Substantia nigra (tissue), 51 donors: ENCODE measurements at places on chromosomes 1 and 21.
A peak's percentile ranks its signal among the peaks of the same experiment; 100 is the strongest.

DNA sequence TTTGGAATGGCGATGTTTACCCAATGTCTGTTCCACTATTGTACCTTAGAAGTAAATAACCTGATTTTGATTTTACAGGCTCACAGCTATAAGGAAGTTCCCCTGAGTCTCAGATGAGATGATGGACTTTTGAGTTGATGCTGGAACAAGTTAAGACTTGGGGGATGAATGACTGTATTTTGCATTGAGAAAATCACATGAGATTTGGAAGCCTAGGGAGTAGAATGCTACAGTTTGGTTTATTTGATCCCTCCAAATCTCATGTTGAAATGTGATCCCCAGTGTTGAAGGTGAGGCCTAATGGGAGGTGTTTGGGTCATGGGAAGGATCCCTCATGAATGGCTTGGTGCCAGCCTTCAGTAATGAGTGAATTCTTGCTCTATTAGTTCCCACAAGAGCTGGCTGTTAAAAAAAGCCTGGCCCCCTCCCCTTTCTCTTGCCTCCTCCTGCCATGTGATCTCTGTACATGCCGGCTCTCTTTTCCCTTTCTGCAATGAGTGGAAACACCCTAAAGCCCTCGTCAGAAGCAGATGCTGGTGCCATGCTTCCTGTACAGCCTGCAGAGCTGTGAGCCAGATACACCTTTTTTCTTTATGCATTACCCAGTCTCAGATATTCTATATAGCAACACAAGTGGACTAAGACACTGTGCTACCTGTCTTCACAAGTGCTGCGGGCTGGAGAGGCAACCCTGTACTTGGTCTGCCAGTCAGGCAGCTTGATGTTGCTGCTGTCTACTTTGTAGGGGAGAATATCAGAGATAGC, 77.0 kb upstream of the TLR5 start:
- DNase-seq, result no peak

DNA sequence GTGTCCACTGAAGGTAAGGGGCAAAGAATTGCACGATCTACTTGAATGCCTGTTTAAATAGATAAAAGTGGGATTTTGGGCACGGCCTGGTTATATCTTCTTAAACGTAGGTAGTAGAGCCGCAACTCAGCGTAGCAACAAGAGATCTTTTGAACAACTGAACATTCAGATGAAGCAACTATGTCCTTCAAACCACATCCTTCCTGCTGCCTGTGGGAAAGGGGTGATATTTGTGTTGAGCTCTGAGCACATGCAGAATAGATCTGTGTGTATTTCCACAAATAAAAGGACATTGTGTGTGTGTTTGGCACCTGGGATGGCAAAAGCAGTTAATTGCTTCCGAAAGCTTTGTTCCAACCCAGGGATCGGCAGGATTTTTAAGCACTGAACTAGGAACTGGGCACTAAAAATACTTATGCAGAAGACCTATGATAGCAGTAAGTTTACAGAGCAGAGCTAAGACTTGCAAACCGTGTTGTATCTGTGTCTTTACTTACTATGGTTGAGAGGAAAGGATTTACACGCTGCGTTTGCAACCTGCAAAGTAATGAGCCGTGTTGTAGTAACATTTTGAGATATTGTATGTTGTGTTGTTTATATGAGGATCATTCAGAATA, 333.4 kb downstream of the CHRM3 start:
- no peak for DNase-seq

DNA sequence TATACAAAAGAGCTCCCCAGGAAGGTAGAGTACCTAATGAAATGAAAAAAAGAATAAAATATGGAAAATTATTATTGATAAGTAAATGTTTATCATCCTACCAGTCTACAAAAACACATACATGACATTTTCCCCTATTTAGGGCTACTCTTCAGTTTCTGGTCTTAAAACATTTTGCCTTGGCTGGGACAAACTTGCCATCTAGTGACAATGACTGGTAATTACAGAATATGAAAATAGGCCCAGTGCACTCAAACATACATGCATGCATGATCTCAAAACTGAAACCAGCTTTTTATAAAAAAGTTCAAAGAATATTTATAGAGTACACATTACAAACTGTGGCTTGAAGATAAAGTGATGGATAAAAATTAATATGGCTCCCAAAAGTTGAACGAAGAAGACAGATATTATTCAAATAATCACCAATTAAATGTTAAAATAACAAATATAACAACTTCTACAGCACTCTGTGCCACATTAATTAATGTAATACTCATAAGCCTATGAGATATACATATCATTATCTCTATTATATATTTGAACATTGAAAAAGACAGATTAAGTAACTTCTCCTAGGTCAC, 10.5 kb upstream of the RNPC3 start:
- no peak for DNase-seq

DNA sequence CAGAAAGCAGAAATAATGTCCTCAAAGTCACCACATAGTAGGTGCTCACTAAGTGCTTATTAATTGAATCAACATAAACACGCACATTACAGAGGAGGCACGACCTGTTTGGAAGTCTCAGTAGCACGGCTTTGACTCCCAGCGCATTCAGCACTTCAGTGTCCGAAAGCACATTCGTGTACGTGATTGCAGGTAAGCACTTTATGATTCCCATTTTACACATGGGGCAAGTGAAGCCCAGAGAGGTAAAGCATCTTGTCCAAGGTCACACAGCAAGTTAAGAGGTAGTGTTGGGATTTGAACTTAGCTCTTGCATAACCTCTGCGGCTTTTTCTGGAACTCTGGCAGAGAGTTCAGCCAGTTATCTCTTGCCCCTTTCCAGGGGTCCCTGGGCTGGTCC, 85.2 kb upstream of the WNT4 start:
- no peak for DNase-seq

- no peak for DNase-seq
These were observed 124.4 kb downstream of the SPATA46 start for GRCh38 chr1:162252214-162252613.

- DNase-seq, result no peak
These were observed 17.1 kb downstream of the TTF2 start for GRCh38 chr1:117077267-117077666.

DNA sequence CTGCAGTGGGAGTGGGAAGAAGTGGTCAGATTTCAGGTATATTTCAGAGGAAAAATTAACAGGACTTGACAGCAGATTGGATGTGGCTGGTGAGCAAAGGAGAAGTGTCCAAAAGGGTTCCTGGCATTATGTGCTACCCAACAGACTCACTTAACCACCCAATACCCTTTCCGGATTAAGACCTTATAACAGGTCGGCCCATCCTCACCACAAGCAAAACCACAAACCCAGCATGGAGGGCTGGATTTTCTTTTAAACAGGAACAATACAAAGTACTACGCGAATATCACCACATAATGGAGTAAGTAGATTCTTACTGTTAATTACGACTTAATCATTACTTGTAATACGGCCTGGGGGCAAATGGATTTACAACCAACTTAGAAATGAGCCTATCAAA, 59.2 kb downstream of the WDR64 start:
- DNase-seq, result no peak

DNA sequence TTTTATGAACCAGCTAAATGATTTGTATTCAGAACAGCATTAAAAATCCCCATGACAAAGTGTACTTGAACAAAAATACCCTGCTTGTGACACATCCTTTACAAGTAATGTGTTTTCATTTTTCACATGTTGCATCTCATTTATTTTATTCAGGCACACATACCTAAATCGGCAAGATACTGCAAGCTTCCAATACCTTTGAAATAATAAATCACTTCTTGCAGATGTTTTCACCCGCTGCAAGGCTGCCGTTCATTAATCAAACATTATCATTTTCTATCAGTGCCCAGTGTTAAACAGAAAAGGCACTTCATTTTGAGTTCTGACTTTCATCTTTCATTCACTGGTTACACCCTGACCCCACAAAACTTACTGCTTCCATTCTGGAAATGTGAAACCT, 269.6 kb downstream of the DPYD start:
- DNase-seq, result no peak

- DNase-seq, result no peak
These were observed 137.0 kb downstream of the DENND1B start for GRCh38 chr1:197638316-197638715.

DNA sequence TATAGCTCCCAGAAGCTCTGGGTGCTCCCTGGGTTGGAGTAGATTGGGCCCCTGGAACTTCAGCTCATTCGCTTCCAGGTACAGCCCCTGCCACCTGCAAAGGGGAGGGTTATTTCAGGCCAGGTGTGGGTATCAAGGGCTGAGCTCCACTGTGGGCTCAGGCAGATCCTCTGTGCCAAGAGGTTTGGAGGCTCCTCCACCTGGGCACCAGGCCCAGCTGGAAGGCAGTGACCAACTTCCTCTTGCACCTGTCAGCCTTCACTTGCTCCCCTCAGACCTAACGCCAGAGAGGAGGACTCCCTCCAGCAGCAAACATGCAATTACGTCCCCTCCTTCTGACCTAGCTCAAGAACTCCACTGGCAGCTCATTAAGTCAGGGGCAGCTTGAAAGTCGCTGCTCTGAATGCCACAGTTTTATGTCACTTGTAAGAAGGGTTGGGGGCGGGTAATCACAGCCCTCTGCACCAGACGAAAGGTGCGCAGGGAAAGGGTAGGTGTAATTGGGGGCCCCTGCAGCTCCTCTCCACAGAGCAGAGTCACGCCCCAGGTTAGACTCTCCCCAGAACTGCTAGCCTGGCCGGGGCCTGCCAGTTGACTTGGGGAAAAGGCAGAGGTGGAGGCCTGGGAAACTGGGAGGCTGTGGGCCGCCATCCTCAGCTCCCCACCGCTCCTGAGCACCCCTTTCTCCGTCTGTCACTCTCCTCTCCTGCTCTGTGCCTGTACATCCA, 125.0 kb upstream of the TMPRSS2 start:
- no peak for DNase-seq

DNA sequence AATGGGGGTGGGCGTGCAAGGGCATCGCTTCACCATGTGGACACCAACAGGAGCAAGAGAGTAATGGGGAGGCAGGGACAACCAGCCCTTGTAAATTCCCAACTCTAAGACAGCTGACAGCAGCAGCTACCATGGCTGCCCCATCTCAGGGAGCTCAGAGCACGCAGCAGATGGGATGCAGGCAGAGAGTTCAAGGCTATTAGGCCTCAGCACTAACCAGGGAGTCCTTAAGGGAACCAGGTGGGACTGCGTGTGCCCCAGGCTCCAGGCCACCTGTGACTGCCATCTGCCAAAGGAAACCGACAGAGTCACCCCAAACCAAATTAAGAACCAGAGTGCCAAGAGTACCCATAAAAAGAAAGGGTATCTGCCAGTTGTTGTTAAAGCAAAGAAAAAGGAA, 33.7 kb upstream of the PRDM2 start:
- no peak for DNase-seq

DNA sequence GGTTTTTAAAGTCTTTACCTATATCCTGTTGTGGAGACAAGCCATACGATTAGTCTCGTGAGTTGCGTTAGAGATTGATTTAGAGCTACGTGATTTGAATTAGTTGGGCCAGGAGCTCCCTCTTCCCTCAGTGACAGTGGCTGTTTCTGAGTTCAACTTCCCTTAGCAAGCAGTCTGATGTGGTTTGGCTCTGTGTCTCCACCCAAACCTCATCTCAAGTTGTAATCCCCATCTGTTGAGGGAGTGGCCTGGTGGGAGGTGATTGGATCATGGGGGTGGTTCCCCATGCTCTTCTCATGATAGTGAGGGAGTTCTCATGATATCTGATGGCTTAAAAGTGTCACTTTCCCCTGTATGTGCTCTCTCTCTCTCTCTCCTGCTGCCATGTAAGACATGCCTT, 192.9 kb upstream of the PTGFR start:
- no peak for DNase-seq

- DNase-seq, result no peak
These were observed 183.5 kb upstream of the DPYD start for GRCh38 chr1:98104289-98104688.

DNA sequence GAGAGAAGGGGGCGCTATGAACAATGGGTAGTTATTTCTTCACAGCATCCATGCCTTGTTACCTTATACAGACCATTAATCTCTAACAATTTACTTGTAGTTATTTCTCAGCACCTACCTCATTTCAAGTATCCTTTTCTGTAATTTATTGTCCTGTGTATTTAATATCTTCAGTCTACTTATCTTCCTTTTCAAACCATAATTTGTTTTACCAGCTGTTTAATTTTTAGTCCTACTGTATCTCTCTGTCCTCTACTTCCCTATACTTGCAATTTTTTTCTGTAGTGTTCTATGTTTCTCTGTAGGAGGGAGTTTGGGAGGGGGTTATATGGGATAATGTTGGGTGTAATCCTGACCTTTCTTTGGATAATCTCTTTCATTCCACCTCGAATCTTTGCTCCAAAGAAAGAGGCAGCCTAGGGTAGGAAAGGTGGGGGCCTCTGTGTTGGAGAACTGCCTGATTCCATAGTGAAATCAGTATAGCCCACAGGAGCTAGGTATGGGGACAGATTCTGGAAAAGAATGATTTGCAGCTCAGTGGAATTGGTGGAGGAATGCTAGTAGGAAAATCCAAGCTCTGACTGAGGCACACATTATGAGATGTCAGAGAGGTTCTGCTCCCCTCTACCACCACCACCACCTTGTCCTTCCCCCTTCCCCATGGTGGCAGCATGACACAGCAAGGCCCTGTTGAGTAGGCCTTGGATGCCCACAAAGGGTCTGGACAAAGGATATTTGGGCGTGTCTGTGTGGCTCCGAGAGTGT, 642 bp downstream of the MLLT11 start:
- peak; percentile 21 for DNase-seq

- DNase-seq, result no peak
These were observed 66.7 kb downstream of the KCNJ6 start for GRCh38 chr21:37849506-37850102.

- DNase-seq, result no peak
These were observed 185.5 kb upstream of the ZC3H12A start for GRCh38 chr1:37288900-37289299.

GRCh38 chr21:41369105-41369919, 7.5 kb downstream of the MX2 start:
- DNase-seq, result no peak

GRCh38 chr1:201887116-201887866, 1.4 kb upstream of the SHISA4 start:
- no peak for DNase-seq

- DNase-seq, result no peak
These were observed 213.3 kb downstream of the ROR1 start for GRCh38 chr1:63987014-63987627.

GRCh38 chr21:15774590-15774989, 44.8 kb downstream of the USP25 start:
- no peak for DNase-seq

GRCh38 chr1:235052067-235053008, 76.3 kb downstream of the TOMM20 start:
- no peak for DNase-seq

DNA sequence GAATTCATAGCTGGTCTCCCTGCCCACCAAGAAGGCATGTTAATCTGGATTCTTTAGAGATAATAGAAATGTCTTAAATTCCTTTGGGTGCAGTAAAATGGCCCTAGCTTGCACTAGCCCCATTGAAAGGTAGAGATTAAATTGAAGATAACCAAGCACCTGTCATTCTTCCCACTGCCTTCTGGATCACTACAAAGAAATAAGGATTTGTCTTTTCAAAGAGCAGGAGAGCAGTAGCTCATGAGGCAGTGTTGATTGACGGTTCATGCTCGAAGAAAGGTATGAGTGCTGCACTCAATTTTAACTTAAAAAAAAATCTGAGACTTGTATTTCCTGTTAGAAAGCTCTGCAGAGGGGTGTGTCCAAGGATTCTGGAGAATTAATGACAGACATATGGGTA, 74.9 kb upstream of the F3 start:
- no peak for DNase-seq

GRCh38 chr1:205543351-205544301, 39.2 kb downstream of the CDK18 start:
- DNase-seq, result peak; percentile 88

GRCh38 chr1:160669802-160670201, 23.0 kb upstream of the SLAMF1 start:
- no peak for DNase-seq

- no peak for DNase-seq
These were observed 17.8 kb upstream of the TDRD10 start for GRCh38 chr1:154483941-154484803.
